Activated naive CD8-positive, alpha-beta T cell treated with anti-CD3 and anti-CD28 coated beads, Interleukin-2, amount 50 U/mL, for 24 hours (primary cell): ENCODE measurements at places on chromosomes 5 and 9.
A peak's percentile ranks its signal among the peaks of the same experiment; 100 is the strongest.

DNA sequence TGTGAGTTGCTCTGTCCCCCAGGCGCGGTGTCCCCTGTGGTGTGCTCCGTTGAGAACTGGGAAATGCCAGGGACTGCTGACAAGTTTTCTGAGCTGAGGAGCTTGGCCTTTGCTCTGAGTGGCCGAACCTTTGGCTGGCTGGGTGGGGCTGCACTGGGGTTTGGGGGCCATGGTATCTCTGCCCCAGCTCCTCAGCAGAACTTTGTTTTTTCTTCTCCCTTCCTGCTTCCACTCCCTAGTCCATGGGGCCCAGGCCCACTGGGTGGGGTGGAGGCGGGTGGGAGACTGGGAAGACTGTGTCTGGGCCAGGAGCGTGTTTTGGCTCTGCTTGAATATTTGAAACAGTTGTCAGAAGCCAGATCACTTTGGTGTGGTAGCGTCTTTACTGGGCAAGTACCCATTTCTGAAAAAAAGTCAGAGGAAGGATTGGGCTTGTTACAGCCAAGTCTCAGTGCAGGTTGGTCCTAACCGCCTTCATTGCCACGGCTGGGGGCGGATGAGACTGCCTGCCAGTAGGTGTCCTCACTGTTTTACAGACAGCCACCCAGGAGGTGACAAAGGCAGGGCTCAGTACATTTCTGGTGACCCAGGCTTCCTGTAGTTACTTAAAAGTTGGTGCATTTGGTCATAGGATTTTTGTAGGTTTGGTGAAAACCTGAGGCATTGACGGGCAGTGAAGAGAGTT, 92.7 kb downstream of the DAB2IP start:
- peaks cover 11% of the 10 kb centered on the region for H3K4me1 ChIP-seq
- DNase-seq: peak; percentile 23
- no peak overlapping the region for H3K27ac ChIP-seq
- H3K4me3 ChIP-seq: no peak overlapping the region
- no peaks in the 10 kb centered on the region for H3K36me3 ChIP-seq
- H3K27me3 ChIP-seq: no peaks in the 10 kb centered on the region

DNA sequence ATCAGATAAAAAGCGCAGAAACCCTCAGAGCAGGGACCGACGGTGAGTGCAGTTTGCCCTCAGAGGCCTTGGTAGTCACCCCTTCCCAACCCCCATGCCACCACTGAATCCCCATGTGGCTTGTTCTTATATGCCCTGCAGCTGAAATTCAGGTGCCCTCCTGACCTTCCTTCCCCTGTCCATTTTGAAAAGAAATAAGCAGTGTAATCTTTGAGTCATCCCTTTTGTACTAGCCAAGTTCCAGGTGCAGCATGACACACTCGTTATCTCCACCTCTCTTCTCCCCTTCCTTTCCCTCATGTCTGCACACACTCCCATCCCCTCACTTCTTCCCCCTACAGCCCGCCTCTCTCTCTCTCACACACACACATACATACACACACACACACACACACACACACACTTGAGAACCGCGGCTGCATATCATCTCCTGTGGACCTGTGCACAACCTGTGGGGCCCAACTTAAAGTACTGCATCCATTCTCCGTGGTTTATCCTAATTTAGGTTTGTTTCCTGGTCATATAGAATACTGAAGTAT, 53.1 kb downstream of the SYK start:
- no peaks in the 10 kb centered on the region for H3K36me3 ChIP-seq
- H3K4me3 ChIP-seq: no peak overlapping the region
- no peak overlapping the region for H3K27ac ChIP-seq
- no peaks in the 10 kb centered on the region for H3K27me3 ChIP-seq
- peaks cover 18% of the 10 kb centered on the region for H3K4me1 ChIP-seq
- DNase-seq: no peak

DNA sequence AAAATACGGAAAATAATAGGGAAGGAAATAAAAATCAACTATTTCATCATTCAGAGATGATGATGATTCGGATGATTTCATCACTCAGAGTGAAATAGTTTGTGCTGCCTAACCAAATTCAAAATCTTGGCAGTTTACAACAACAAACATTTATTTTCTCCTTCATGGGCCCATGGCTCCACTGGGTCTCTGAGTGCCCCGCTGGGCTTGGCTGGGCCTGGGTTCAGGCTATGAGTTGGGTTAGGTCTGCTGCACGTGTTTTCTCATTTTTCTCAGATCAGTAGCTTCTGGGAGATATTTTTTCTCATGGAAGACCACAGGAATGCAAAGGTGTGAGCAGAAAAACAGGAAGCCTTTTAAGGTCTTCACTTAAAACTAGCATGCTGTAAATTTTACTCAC, 24.0 kb upstream of the F2RL1 start:
- peaks cover 12% of the 10 kb centered on the region for H3K4me1 ChIP-seq
- no peaks in the 10 kb centered on the region for H3K27me3 ChIP-seq
- H3K4me3 ChIP-seq: no peak overlapping the region
- H3K27ac ChIP-seq: no peak overlapping the region
- no peaks in the 10 kb centered on the region for H3K36me3 ChIP-seq

DNA sequence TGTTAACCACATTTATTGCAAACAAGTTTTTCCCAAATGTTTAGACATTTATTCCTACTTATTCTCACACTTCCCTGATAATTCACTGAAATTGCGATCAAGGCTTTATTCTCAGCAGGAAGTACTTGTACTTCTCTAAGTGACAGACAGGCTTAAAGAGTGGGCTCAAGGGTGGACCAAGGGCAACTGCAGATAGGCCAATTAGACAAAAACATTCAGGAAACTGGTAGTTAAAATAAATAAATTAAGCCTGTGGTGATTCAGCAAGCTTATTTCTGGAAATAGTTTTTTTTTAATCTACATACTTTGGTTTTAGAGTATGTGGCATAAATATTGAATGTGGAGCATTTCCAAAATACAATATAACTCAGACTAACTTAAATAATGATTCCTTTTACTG, 136.1 kb downstream of the UGCG start:
- no peak overlapping the region for H3K4me3 ChIP-seq
- H3K36me3 ChIP-seq: peaks cover 1% of the 10 kb centered on the region
- peaks cover 95% of the 10 kb centered on the region for H3K4me1 ChIP-seq
- H3K27me3 ChIP-seq: peaks cover 4% of the 10 kb centered on the region

DNA sequence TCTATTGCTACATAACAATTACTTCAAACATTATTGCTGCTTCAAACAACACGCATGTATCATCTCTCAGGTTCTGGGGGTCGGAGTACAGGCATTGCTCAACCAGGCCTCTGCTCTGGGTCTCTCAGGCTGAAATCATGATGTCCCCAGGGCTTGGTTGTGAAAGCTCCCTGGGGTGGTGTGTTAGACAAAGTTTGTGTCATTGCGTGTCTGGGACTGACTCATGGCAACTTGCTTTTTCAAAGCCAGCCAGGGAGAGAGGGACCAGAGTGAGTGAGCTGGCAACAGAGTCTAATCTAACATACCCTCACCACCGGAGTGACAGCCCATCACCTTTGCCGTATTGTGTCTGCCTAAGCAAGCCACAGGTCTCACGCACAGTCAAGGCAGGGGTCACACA, 259.2 kb upstream of the NFIL3 start:
- H3K27me3 ChIP-seq: peaks cover 23% of the 10 kb centered on the region
- H3K36me3 ChIP-seq: no peaks in the 10 kb centered on the region
- peaks cover 4% of the 10 kb centered on the region for H3K4me1 ChIP-seq
- H3K4me3 ChIP-seq: no peak overlapping the region

GRCh38 chr5:172564883-172565282, 76.2 kb upstream of the NEURL1B start:
- DNase-seq: no peak
- no peak overlapping the region for H3K4me3 ChIP-seq
- H3K36me3 ChIP-seq: no peaks in the 10 kb centered on the region
- H3K27ac ChIP-seq: no peak overlapping the region
- no peaks in the 10 kb centered on the region for H3K4me1 ChIP-seq

- H3K36me3 ChIP-seq: peaks cover 6% of the 10 kb centered on the region
- peak overlapping the region; percentile 91 for H3K27ac ChIP-seq
- H3K27me3 ChIP-seq: no peaks in the 10 kb centered on the region
- peak; percentile 79 for DNase-seq
- peak overlapping the region; percentile 92 for H3K4me3 ChIP-seq
Measured at GRCh38 chr5:138352722-138353559, 456 bp downstream of the KDM3B start.

- peaks cover 6% of the 10 kb centered on the region for H3K36me3 ChIP-seq
- peak overlapping the region; percentile 72 for H3K4me3 ChIP-seq
- DNase-seq: no peak
- H3K4me1 ChIP-seq: peaks cover 85% of the 10 kb centered on the region
Measured at GRCh38 chr5:96957254-96958049, 21.6 kb downstream of the LNPEP start.

- H3K4me1 ChIP-seq: peaks cover 82% of the 10 kb centered on the region
- no peaks in the 10 kb centered on the region for H3K27me3 ChIP-seq
- H3K36me3 ChIP-seq: no peaks in the 10 kb centered on the region
- peak overlapping the region; percentile 90 for H3K27ac ChIP-seq
- DNase-seq: no peak
Measured at GRCh38 chr5:134099939-134100282, 14.6 kb upstream of the TCF7 start.

- H3K4me1 ChIP-seq: no peaks in the 10 kb centered on the region
- peaks cover 13% of the 10 kb centered on the region for H3K27me3 ChIP-seq
- H3K4me3 ChIP-seq: no peak overlapping the region
- H3K27ac ChIP-seq: no peak overlapping the region
- no peak for DNase-seq
Measured at GRCh38 chr5:136364307-136364706, 1.0 kb downstream of the TRPC7 start.

DNA sequence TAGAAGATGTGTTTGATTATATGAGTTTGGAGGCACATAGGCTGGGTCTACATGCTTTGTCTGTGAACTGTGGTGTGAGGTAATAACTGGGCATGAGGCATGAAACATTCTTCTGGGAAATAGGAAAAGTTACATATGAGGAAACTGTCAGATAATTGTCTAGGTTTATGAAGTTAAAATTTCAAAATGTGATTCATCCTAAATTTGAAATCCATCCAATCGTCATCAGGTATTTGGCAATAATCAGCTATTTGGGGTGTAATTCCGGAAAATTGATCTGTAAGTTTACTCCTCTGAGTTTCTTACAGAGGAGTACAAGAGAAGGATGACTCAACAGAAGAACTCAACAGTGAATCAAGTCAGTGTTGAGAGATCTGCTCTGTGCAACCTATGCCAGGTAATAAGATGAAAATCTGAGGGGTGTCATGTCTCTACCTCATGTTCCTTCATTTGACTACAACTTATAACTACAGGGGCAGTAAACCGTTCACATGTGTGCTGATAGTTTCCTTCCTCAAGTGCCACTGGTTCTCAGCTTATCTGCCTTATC, 1171.6 kb upstream of the CDH18 start:
- no peak for DNase-seq
- H3K4me3 ChIP-seq: no peak overlapping the region
- no peaks in the 10 kb centered on the region for H3K4me1 ChIP-seq
- no peaks in the 10 kb centered on the region for H3K27me3 ChIP-seq
- H3K36me3 ChIP-seq: no peaks in the 10 kb centered on the region

GRCh38 chr9:20684875-20685696, 1.0 kb downstream of the FOCAD start:
- peak overlapping the region; percentile 87 for H3K4me3 ChIP-seq
- peaks cover 32% of the 10 kb centered on the region for H3K4me1 ChIP-seq
- H3K27me3 ChIP-seq: no peaks in the 10 kb centered on the region
- H3K36me3 ChIP-seq: no peaks in the 10 kb centered on the region
- H3K27ac ChIP-seq: peak overlapping the region; percentile 76

DNA sequence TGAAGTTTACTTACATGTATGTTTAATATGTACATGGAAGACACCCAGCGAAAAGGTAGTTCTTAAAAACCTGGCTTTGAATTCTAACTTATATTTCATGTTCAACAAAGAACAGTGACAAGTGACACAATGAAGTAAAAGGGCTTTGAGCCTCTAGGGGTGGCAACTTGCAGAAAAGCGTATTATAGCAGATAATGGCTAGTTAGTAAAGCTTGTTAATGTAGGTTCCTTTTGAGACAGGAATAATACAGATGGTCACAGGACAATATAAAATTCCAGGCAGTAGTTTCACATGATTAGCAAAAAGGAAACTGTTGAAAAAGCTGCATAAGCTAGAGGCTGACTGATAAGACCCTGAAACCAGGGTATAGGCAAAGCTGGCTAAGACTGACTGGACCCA, 132.4 kb upstream of the FTMT start:
- H3K4me3 ChIP-seq: no peak overlapping the region
- no peaks in the 10 kb centered on the region for H3K27me3 ChIP-seq
- no peak for DNase-seq
- no peaks in the 10 kb centered on the region for H3K36me3 ChIP-seq
- no peaks in the 10 kb centered on the region for H3K4me1 ChIP-seq
- H3K27ac ChIP-seq: no peak overlapping the region

- no peak overlapping the region for H3K27ac ChIP-seq
- H3K27me3 ChIP-seq: no peaks in the 10 kb centered on the region
- no peaks in the 10 kb centered on the region for H3K36me3 ChIP-seq
- no peaks in the 10 kb centered on the region for H3K4me1 ChIP-seq
Measured at GRCh38 chr9:119088002-119088547, 281.2 kb downstream of the BRINP1 start.

- H3K4me3 ChIP-seq: no peak overlapping the region
- no peaks in the 10 kb centered on the region for H3K4me1 ChIP-seq
- no peak overlapping the region for H3K27ac ChIP-seq
Measured at GRCh38 chr5:100423330-100423729, 111.8 kb upstream of the FAM174A start.

DNA sequence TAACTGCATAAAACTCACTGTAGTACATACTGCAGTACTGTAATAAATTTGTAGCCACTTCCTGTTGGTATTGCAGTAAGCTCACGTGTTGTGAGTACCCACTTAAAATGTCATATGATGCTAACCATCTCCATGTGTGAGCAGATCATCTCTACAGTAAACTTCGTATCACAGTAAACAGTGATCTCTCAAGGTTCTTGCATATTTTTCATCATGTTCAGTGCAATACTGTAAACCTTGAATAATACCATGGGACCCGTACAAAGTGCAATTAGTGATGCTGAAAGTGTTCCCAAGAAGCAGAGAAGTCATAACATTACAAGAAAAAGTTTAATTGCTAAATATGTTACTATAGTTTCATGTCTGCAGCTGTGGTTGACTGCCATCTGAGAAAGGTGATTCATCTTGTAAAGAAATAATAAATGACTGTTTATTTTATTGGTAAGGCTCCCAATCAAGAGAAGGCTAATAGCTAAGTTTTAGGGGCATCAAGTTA, 253.8 kb upstream of the POU5F2 start:
- no peak for DNase-seq
- no peaks in the 10 kb centered on the region for H3K36me3 ChIP-seq
- no peak overlapping the region for H3K27ac ChIP-seq

DNA sequence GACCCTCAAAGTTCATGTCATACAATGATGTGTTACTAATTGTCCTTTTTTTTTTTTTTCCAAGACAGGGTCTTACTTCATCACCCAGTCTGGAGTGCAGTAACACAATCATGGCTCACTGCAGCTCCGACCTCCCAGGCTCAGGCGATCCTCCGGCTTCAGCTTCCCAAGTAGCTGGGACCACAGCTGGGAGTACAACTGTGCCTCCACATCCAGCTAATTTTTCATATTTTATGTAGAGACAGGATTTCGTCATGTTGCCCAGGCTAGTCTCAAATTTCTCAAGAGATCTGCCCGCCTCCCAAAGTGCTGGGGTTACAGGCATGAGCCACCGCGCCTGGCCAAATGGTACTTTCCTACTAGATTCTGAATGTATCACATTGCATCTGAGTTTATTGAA, 49.4 kb upstream of the EBF1 start:
- no peak overlapping the region for H3K4me3 ChIP-seq
- no peaks in the 10 kb centered on the region for H3K4me1 ChIP-seq
- peaks cover 2% of the 10 kb centered on the region for H3K27me3 ChIP-seq
- H3K36me3 ChIP-seq: peaks cover 2% of the 10 kb centered on the region
